ENCODE measurements at places on chromosomes 5 and 9. TPM values are rescaled to one million over a fixed set of nuclear protein-coding genes. Genes with fewer than 3 reads are reported as not detected.

The IRX1 gene
- not detected for total RNA-seq

The FAM151B gene
- total RNA-seq: 3.2 TPM

The GALNT10 gene
- total RNA-seq: 41.7 TPM

The ANKRD33B gene
- 4.6 TPM for total RNA-seq

GRCh38 chr9:31236344-31236743 lies 1148.1 kb upstream of the ACO1 start:
- DNase-seq: no peak

DNA sequence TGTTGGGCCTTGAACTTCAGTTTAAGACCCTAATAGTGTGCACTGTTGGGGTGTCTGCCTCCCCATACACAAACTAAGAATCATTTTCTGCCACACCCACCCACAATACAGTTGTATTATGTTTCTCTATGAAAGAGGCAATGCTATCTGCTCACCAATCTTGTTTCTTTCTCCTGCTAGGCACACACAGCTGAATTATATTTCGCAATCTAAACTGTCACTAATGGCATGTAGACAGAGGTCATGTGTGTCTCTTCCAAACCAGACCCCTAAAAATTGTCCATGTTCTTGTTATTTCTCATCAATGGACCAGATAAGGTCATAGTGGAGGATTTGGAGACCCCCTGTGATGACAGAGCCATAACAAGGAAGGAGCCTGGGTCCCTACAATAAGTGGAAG lies 57.3 kb downstream of the RIGI start:
- no peak for DNase-seq

DNA sequence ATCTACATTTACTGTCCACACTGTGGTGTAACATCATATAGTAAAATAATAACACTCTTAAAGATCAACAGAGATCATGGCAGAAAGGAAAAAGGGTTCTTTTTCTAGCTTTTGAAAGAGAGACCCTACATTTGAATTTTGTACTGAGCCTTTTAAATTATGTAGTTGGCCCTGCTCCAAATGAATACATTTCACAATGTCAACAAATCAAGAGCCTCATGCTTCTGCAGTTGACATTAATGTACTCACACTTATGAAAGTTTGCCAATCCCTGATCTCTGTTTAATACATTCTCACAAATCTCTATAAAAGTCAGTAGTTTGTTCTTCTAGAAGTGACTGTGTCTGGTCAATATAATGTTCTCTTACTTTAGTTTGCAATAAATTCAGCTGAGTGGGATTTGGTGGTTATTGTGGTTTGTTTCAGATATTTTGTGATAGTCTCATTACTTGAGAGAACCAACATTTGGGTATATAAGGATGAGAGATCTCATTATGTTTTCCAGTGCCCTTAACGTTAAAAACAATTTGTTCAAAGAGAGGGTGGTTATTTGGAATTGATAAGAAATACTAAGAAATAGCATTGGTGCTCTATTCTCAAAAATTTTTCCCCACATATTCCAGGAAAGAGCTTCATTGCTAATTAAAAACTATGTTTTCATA lies 277.8 kb upstream of the FTMT start:
- no peak for DNase-seq

DNA sequence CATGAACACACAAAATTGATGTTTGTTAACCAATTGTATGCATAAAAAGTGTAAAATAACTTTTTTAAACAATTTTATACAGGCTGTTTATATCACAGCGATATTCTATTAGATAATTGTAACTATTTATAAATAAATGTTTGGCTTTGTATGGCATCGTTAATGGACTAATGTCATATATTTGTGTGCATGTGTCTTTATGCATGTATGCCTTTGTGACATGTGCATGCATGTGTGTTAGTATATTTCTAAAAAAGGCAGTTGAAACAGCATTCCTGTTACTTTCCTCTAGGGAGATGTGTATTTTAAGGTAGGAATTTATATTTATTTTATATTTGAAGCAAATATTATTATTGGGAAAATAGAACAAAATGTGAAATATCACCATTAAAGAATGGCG lies 268.9 kb downstream of the CDH18 start:
- DNase-seq: no peak

DNA sequence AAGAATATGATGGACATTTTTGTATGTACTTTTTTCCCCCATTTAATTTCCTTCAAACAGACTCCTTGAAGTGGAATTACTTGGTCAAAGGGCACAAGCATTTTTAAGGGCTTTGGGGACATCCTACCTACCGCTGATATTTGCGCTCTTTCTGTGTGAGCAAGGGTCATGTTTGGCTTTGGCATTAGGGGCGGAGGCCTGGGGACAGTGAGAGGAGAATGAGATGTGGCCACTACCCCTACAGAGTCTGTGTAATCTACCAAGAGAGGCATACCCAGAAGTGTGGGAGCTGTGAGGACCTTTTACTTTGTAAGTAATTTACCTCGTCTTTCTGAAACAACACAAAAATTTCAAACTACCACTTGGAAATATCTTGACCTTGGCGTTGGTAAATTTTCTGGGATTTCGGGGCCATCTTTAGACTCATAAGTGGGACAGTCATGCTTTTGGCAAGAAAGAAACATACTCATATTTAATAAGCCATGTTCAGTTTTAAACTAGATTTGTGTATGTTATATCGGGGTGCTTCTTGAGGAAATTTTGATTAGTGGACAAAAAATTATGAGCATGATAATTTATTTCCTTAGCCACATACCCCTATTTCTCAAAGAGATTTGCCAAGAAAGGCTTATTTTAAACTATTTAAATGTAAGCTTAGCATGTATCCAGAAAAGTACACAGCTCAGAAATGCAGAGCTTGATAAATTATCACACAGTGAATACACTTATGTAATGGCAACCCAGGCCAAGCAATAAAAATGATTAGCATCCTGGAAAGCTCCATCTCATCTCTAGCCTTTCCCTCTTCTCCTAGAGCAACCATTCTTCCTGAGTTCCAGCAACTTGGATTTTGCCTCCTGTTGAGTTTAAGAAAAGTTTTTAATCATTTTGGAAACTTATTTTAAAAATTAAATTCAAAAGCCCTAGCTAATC lies 63.6 kb downstream of the ARHGAP26 start:
- no peak for DNase-seq

- no peak for DNase-seq
These were observed 1.5 kb downstream of the SH3GLB2 start for GRCh38 chr9:129026442-129027223.

- DNase-seq: no peak
These were observed 24.7 kb downstream of the SLC9A3 start for GRCh38 chr5:499233-500209.

GRCh38 chr5:127684726-127685467 lies 18.3 kb upstream of the CCDC192 start:
- no peak for DNase-seq
